Ovary (tissue), 10 donors: ENCODE measurements at places on chromosomes 5 and 9. TPM values are rescaled to one million over a fixed set of nuclear protein-coding genes. Genes with fewer than 3 reads are reported as not detected.
A peak's percentile ranks its signal among the peaks of the same experiment; 100 is the strongest.

DNA sequence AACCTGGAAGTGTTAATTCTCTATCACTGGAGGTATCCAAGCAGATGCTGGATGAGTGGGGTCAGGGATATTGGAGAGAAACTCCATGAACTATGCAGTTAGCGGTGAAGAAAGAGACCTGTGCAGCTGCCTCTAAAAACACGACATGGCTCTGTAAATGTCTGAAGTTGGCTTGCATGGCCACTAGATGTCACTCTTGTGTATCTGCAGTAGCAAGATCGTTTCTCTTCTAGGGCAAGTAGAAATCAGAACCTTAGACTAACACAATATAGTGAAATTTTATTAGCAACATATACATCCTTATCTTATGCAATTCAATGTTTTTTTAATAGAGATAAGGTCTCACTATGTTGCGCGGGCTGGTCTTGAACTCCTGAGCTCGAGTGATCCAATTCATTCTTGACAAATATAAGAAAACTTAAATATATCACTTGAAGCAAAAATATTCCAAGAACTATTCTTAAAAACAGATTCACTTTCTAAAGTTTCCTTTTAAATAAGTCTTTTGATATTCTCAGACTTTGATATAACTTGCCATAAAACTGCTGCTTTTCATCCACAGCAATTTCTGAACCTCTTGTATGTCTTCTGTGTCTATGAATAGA is 2.9 kb downstream of the OR2S2 start:
- no peaks in the 10 kb centered on the region for H3K4me1 ChIP-seq
- no peak overlapping the region for H3K27ac ChIP-seq
- no peaks in the 10 kb centered on the region for H3K27me3 ChIP-seq
- H3K36me3 ChIP-seq = no peaks in the 10 kb centered on the region

- H3K27ac ChIP-seq = peak overlapping the region; percentile 62
- no peak overlapping the region for H3K4me3 ChIP-seq
- H3K36me3 ChIP-seq = no peaks in the 10 kb centered on the region
- no peaks in the 10 kb centered on the region for H3K27me3 ChIP-seq
- peaks cover 40% of the 10 kb centered on the region for H3K4me1 ChIP-seq
These were observed 8.1 kb downstream of the NDST1 start for GRCh38 chr5:150516011-150516410.

DNA sequence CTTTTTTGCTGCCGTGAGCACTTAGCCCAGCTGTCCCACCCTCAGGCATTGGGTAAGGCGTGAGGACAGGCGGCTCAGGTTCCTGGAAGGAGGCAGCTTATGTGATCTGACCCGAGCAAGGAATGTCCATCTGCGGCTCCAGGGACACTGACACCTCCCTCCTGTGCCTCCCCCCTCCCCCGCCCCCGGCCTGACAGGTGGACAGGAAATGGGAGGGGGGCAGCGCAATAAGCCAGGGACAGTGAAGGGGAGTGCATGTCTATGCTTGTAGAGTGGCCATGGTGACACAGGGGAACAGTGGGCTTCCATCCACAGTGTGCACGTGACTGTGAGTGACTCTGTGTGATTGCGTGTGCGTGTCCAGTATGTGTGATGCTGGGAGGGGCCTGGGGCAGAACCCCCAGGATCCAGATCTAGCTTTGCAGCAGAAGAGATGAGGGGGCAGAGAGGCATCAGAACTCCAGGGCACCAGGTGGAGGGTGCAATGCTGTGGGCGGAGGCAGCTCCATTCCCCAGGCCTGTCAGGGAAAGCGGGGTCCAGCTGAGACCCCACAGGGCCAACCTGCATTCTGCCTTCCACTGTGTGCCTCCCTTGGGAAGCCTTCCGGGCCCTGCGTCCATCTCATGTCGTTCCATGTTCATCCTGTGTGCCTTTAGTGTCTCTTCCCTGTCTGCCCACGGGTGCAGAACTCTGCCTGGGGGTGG is 30.5 kb downstream of the CNTFR start:
- no peak overlapping the region for H3K4me3 ChIP-seq
- H3K36me3 ChIP-seq = no peaks in the 10 kb centered on the region
- H3K4me1 ChIP-seq = peaks cover 15% of the 10 kb centered on the region

GRCh38 chr5:174410716-174411478 is 313.5 kb upstream of the MSX2 start:
- no peaks in the 10 kb centered on the region for H3K27me3 ChIP-seq
- no peak for DNase-seq
- no peak overlapping the region for H3K4me3 ChIP-seq

GRCh38 chr9:125759764-125760129 is 12.6 kb downstream of the PBX3 start:
- no peaks in the 10 kb centered on the region for H3K36me3 ChIP-seq
- H3K27me3 ChIP-seq = no peaks in the 10 kb centered on the region
- peak overlapping the region; percentile 7 for H3K4me3 ChIP-seq
- no peak overlapping the region for H3K27ac ChIP-seq
- no peak for DNase-seq

DNA sequence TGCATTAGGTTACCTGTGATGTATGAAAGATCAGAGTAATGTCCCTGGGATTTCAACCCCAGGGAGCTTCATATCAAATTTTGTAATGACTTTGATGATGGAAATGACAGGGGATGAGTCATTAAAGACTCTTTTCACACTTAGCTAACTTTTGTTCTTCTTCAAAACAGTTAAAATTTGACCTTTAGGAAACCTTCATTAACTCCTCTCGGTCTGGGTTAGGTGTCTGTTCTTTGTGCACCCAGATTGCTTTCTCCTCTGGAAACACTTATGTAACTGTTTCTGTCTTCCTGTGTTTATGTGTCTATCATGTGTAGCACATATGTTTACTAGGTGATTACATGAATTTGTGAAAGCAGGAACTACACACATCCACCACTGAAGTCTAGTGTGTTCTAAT is 1.6 kb downstream of the SRFBP1 start:
- no peak overlapping the region for H3K27ac ChIP-seq
- H3K4me3 ChIP-seq = no peak overlapping the region
- H3K36me3 ChIP-seq = no peaks in the 10 kb centered on the region
- peaks cover 5% of the 10 kb centered on the region for H3K4me1 ChIP-seq
- no peak for DNase-seq
- no peaks in the 10 kb centered on the region for H3K27me3 ChIP-seq

- no peaks in the 10 kb centered on the region for H3K36me3 ChIP-seq
These were observed 107.9 kb downstream of the RASGRF2 start for GRCh38 chr5:81068063-81068462.

GRCh38 chr9:90442723-90443122 is 199.9 kb downstream of the DIRAS2 start:
- DNase-seq = no peak
- H3K27ac ChIP-seq = no peak overlapping the region
- H3K4me1 ChIP-seq = no peaks in the 10 kb centered on the region
- H3K4me3 ChIP-seq = no peak overlapping the region

- peak overlapping the region; percentile 12 for H3K27ac ChIP-seq
- no peak overlapping the region for H3K4me3 ChIP-seq
- H3K4me1 ChIP-seq = peaks cover 5% of the 10 kb centered on the region
These were observed 6.4 kb upstream of the DAB2IP start for GRCh38 chr9:121645003-121645402.

- no peaks in the 10 kb centered on the region for H3K36me3 ChIP-seq
- H3K4me3 ChIP-seq = no peak overlapping the region
- DNase-seq = no peak
- H3K4me1 ChIP-seq = no peaks in the 10 kb centered on the region
These were observed 742.9 kb downstream of the TLR4 start for GRCh38 chr9:118446943-118447639.

GRCh38 chr5:149956685-149957084 is 3.9 kb upstream of the SLC26A2 start:
- no peak overlapping the region for H3K4me3 ChIP-seq
- no peak overlapping the region for H3K27ac ChIP-seq
- peaks cover 5% of the 10 kb centered on the region for H3K4me1 ChIP-seq
- no peaks in the 10 kb centered on the region for H3K36me3 ChIP-seq

DNA sequence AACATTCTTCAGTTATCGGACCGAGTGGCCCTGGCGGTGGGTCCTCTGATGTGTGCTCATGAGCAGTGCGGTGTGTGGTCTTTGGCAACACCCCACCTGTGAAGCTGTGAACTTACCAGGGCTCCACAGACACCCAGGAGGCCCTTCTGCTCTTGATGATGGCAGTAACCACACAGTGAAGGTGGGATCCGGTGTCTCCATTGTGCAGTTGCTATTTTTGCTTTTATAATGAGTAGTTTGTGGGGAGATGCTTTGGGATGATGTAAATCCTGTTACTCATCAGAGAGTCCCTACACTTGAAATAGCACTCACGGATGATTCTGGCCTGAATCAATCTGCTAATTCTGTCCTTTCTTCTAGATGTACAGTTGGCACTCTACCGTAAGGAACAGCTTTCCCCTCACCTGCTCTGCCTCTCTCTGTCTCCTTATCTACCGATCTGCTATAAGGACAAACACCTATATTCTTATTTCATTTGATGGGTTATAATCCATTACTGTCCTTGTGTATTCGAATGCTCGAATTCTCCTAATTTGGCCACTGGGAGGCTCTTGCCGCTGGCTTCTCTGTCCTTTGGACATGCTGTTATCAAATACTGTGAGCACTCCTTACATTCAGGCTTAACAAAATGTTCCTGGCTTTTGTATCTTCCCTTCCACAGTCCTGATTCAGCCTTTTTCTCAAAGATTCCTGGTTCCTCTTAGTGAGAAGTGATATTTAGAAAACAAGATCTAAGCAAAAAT is 20.2 kb downstream of the ATPSCKMT start:
- H3K27me3 ChIP-seq = no peaks in the 10 kb centered on the region
- H3K27ac ChIP-seq = no peak overlapping the region
- DNase-seq = no peak
- H3K4me1 ChIP-seq = no peaks in the 10 kb centered on the region
- no peak overlapping the region for H3K4me3 ChIP-seq

DNA sequence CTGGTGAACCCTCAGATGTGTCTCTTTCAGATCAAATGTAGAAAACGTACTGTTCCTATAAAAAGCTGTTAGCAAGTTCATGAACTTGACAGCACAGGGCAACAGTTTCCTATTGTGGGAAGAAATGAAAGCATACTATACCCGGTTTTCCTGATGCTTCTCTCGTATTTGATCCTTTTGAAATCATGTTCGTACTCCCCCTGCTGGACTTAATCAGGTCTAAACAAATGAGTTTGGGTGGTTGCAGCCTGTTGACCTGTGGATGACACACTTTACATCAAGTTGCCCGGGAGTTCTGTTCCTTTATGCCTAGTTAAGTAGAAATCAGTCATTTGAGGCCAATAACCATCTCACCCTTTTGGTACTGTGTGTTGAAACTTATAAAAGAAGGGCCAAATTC is 1992.3 kb downstream of the MAT2B start:
- H3K4me3 ChIP-seq = no peak overlapping the region
- no peak overlapping the region for H3K27ac ChIP-seq
- no peaks in the 10 kb centered on the region for H3K4me1 ChIP-seq
- H3K27me3 ChIP-seq = no peaks in the 10 kb centered on the region
- DNase-seq = no peak

GRCh38 chr5:100647461-100648230 is 112.5 kb downstream of the FAM174A start:
- H3K27me3 ChIP-seq = no peaks in the 10 kb centered on the region
- no peaks in the 10 kb centered on the region for H3K36me3 ChIP-seq
- H3K4me3 ChIP-seq = no peak overlapping the region
- H3K4me1 ChIP-seq = no peaks in the 10 kb centered on the region
- peak; percentile 35 for DNase-seq

- H3K4me3 ChIP-seq = no peak overlapping the region
- H3K4me1 ChIP-seq = peaks cover 10% of the 10 kb centered on the region
- H3K36me3 ChIP-seq = no peaks in the 10 kb centered on the region
- no peak overlapping the region for H3K27ac ChIP-seq
These were observed 12.7 kb downstream of the RHOBTB3 start for GRCh38 chr5:95743877-95744276.

- DNase-seq = no peak
- no peak overlapping the region for H3K4me3 ChIP-seq
- no peak overlapping the region for H3K27ac ChIP-seq
- H3K27me3 ChIP-seq = no peaks in the 10 kb centered on the region
- H3K36me3 ChIP-seq = no peaks in the 10 kb centered on the region
These were observed 314.2 kb upstream of the DAP start for GRCh38 chr5:11075035-11075805.

- H3K27me3 ChIP-seq = no peaks in the 10 kb centered on the region
- no peak overlapping the region for H3K27ac ChIP-seq
- no peaks in the 10 kb centered on the region for H3K4me1 ChIP-seq
- no peak overlapping the region for H3K4me3 ChIP-seq
These were observed 79.1 kb downstream of the FEM1C start for GRCh38 chr5:115465431-115465830.

DNA sequence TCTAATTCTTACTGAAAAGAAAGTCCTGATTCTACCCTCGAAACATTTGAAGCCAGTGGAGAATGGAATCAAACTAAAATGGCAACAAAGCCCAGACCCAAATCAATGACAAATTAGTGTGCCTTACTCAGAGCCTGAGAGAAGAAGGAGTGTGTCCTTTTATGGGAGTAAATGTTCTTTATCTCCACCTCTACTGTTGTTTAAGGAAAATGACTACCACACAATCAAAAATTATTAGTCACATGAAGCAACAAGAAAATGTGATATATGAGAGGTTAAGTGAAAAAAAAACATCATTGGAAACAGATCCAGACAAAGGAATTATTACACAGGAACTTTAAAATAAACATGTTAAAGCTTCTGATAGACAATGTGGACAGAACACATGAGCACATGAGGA is 49.7 kb upstream of the FOXB2 start:
- no peaks in the 10 kb centered on the region for H3K4me1 ChIP-seq
- no peak overlapping the region for H3K27ac ChIP-seq
- H3K36me3 ChIP-seq = no peaks in the 10 kb centered on the region
- H3K27me3 ChIP-seq = no peaks in the 10 kb centered on the region
- DNase-seq = no peak

The FOXI1 gene
- not detected for total RNA-seq

The CBY3 gene
- 0.65 TPM for total RNA-seq

The POLR3G gene
- total RNA-seq = 0.92 TPM

The NIM1K gene
- total RNA-seq = 0.32 TPM

The DOCK8 gene
- 12.2 TPM for total RNA-seq

The EFNA5 gene
- total RNA-seq = 11.8 TPM

The HACD4 gene
- total RNA-seq = 3.7 TPM

The SPINK5 gene
- total RNA-seq = not detected

The DOCK2 gene
- total RNA-seq = 9.2 TPM

The PCDHGA3 gene
- total RNA-seq = 5.9 TPM

The PCDHA4 gene
- total RNA-seq = 0.80 TPM

The AGXT2 gene
- 0.10 TPM for total RNA-seq

The DAPK1 gene
- total RNA-seq = 103 TPM

The SAPCD2 gene
- 0.24 TPM for total RNA-seq

The PHYKPL gene
- 61.6 TPM for total RNA-seq

The DMGDH gene
- total RNA-seq = 4.2 TPM
